HepG2 (cell line): ENCODE measurements at places on chromosomes 12 and 14.

DNA sequence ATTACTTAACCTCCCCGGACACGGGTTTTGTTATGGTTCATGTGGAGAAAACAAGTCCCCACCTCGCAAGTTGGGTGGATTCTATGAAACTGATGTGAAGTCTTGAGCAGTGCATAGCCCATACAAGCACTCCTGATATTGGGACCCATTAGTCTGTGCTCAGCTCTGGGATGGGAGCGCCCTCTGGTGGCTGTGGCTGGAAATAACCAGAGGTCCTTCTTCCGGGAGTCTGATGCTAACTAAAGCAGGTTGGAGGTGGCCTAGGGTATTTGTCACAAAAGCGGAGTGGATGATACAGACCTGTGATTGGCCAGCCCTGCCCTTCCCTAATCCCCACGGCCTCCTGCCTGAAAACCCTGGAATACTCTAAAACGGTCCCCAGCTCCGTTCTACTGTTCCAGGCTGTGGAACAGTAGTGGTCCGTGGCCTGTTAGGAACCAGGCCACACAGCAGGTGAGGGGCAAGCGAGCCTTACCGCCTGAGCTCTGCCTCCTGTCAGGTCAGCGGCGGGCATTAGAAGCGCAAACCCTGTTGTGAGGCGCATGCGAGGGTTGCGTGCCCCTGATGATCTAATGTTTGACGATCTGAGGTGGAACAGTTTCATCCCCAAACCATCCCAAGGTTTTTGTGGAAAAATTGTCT, 6.4 kb downstream of the SLC48A1 start:
- DNase-seq, result peak; percentile 69

- no peak for DNase-seq
Observed at GRCh38 chr12:93776581-93777018, 99.4 kb downstream of the CRADD start.

DNA sequence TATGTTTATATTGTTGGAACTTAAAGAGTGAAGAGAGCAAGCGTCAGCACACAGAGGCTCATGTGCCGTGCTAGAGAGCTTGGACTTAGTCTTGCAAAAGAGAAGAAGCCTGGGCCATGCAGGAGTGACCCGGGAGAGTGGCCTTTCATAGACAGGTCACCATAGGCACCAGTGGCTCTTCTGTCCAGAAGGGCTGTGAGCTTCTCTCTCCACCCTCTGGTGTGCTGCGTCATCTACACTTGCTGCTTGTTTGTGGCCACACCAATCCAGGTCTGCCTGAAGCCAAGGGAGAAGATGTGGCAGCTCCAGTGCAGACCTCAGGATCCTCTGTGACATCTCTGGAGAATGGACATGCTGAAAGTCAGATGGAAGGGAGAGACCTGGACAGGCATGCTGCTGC, 74.4 kb downstream of the NTF3 start:
- no peak for DNase-seq

DNA sequence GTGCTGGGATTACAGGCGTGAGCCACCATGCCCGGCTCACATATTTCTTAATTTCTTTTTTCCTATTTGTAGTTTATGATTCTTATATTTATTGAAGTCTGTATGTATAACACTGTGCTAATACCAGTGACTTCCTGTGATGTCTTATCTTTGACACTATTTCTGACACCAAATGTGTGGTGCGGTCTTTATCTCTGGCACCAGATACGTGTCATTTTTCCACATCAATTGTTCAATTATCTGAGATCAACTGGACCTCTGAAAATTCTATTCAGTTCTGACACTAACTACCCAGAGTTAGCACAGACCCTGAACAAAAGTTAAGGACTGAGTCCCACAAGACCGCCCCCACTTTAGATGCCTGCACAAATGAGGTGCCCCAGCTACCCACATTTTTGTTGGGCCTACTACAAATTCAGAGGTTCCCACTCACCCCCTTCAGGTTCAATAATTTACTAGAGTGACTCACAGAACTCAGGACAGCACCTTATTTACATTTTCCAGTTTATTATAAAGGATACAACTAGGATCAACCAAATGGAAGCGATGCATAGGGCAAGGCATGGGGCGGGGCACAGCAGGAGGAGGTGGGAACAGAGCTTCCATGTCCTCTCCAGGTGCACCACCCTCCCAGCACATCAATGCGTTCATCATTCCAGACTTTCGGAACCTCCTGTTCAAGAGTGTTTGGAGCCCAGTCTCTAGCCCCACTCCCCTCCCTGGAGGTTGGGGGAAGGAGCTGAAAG, 11.6 kb upstream of the SRSF9 start:
- no peak for DNase-seq

DNA sequence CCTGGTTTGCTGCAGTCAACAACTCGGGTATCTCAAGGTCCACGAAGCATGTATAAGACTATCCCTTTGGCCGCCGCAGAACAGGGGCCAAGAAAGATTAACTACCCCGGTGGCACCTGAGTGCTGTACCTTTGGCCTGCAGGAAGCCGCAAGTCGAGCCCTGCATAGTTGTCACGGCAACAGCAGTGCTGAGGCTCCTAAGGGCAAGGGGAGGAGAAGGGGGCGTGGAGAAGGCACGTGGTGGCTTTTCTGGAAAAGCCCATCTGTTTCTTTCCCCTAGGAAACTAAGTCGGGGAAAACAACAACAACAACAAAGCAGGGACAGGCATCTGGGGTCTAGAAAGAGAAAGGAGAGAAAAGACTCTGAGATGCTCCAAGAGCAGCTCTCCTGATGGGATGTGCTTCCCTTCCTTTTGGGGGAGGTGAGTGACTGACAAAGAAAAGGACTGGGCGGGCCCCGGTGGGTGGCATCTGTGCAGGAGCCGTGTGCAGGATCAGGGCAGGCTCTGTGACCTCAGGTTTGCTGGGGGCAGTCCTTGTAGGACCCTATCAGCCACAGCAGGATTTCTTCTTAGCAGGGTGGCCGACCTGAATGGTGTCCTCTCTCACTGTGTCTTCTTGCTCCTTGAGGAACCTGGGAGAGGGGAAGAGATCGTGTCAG, 123.9 kb downstream of the PRMT8 start:
- DNase-seq, result no peak

- DNase-seq, result no peak
Observed at GRCh38 chr14:99225436-99226203, 46.4 kb downstream of the BCL11B start.

- DNase-seq, result no peak
Observed at GRCh38 chr14:89575386-89576061, 158.5 kb upstream of the FOXN3 start.

- no peak for DNase-seq
Observed at GRCh38 chr12:75227132-75227531, 17.5 kb upstream of the KCNC2 start.

- DNase-seq, result no peak
Observed at GRCh38 chr12:6818222-6818621, 3.4 kb upstream of the GPR162 start.

DNA sequence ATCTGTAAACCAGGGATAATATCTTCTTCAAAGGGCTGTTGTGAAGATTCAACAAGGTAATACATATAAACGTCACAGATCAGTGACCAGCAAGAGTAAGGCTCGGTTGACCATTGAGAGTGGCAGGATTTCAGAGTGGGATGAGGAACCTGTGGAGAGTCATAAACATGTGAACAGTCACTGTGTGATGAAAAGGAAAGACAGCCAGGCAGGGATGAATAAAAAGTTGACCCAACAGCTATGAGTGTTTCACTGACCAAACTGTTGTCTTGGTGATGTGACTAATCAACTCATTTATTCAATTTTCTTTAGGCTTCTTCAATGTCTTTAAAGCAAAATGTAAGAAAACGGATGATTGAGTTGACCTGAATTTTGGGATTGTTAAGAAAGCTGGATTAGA, 8.6 kb upstream of the FRMD6 start:
- DNase-seq, result no peak

GRCh38 chr12:91382081-91382543, 199.5 kb upstream of the DCN start:
- peak; percentile 37 for DNase-seq

- DNase-seq, result no peak
Observed at GRCh38 chr12:27193854-27194544, 50.1 kb upstream of the STK38L start.

DNA sequence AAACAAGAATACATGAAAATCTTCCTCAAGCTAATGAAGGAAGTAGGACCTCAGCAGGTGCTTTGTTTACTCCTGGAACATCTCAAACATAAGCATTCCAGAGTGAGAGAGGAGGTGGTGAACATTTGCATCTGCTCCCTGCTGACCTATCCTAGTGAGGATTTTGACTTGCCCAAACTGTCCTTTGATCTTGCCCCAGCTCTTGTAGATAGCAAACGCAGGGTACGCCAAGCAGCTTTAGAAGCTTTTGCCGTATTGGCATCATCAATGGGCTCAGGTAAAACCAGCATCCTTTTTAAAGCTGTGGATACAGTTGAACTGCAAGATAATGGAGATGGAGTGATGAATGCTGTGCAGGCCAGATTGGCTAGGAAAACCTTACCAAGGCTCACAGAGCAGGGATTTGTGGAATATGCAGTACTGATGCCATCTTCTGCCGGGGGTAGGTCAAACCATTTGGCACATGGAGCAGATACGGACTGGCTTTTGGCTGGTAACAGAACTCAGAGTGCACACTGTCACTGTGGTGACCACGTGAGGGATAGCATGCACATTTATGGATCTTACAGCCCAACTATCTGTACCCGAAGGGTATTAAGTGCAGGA, 1.9 kb downstream of the TOGARAM1 start:
- DNase-seq, result peak; percentile 41
